ENCODE measurements at places on chromosomes 3 and 15.

- no peak for DNase-seq
Observed at GRCh38 chr15:99764522-99764921, 31.3 kb upstream of the LYSMD4 start.

DNA sequence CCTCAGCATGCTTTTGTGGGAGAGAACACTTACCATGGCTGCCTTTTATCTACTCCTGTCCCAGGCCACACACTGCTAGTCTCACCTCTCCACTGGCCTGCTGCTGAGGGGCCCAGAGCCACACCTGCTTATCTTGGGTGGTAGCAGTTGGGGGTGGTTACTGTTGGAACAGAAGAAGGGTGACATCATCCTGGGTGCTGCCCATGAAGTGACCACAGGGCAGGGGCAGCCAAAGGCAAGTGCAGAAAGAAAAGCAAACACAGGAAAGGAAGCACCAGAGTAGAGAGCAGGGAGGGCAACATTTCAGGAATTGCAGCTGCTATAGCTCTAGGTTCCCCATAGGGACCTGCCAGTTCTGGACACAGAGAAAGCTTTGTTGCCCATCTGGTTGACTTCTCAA is 345.2 kb downstream of the VPS13C start:
- no peak for DNase-seq

DNA sequence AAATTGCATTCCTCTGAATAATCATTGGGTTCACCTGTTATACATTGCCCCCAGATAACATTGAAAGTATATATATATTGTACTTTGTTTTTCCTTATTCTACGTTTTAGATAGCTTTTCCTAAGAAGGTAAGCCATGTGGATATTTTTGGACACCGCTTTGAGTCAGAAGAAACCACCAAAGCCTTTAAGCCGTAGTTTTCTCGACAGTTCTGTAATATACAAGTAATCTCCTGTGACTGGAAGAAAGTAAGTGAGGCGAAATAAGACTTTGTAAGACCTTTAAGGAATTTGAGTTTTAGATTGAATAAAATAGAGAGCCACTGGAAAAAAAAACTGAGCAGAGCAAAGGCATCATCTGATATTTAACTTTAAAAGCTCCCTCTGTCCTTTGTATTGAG is 1092.0 kb downstream of the DIPK2A start:
- no peak for DNase-seq

DNA sequence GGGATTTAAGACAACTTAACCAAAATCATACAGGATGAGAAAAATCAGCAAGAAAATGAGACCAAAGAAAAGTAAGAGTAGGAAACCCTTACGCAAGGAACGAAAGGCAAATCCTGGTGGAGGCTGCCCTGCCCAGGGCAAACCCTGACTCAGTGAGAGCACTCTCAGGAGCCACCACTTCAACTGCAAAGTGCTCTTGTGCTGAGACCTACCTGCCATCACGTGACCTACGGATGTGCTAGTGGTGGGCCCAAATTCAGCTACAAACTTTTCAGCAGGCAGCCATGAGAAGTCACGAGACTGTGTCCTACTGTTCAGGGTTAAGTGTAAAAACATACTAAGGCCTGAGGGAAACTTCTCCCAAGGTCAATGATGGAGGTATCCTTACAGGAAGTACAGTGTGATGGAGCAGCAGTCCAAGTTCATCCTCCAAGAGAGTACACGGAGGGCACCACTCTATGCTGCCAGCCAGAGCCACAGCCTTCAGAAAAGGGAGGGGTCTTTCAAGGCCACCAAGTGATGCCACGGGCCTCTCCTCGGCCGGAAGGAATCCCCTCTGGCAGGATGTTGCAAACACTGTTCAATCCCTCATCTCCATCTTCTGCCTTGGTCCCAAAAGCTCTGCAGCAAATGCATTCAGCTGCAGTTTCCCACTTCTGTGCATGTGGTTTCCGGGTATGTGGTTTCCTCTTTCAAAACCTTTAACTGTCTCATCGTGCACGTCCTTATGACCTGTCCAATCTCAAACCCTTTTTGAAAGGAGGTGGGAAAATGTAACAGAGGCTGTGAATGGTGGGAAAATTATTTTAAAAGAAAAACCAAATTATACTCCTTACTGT is 9.5 kb downstream of the CHSY1 start:
- DNase-seq = no peak

DNA sequence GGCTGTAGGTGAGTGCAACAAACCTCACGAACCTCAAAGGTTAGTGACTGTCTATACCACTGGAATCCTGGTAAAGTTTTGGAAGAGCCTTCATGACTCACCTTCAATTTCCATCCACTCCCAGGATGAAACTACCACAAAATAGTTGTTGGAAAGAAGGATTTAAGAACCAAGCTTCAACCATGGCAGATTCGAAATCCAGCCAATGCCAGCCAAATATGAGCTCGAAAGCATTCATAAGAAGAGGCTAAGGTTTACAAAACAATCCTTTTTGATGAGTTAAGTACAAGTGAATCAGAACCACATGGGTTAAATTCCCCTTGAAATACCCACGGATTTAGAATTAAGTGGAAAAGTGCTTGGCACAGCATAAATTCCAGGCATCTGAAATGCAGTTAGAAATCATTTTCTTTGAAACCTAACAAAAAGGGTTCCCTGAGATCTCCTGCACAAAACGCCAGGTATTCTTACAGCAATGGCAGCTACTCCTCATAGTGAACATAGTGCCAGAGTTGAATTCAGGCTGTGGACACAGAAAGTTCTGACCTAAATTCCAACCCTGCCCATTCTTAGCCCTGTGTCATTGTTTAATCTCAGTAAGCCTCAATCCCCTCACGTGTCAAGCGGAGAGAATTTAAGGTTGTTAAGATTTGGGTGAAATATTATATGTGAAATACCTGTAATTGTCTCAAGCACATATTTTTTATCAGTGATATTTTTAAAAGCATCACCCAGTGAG is 89.2 kb downstream of the FBN1 start:
- no peak for DNase-seq

Data from HEK293T (cell line).